ENCODE measurements at places on chromosomes 2 and 18.

DNA sequence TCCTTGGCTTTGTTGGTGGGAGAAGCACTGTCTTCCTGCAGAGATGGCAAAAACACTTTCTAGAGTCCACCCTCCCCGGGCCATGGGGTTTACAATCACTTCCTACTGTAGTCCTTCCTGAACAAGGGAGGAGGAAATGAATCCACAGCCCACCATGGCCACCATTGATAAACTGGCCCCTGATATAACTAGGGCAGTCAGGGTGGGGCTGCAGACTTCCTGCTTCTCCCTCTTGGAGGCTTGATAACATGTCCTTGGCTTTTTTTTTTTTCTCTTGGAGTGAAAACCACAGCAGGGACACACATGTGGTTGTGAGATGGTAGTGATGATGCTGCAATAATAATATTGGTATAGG, 437.8 kb downstream of the ZNF521 start:
- no peak for DNase-seq

DNA sequence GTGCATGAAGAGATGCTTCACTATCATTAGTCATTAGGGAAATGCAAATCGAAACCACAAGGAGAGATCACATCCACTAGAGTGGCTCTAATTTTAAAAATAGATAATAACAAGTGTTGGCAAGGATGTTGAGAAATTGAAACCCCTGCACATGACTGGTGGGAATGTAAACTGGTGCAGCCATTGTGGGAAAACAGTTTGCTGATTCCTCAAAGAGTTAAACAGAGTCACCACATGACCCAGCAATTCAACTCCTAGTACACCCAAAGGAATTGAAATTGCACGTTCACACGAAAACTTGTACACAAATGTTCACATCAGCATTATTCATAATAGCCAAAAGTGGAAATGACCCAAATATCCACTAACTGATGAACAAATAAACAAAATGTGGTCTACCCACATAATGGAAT, 179.5 kb downstream of the BCL2 start:
- DNase-seq: no peak

- DNase-seq: no peak
Measured at GRCh38 chr2:72035518-72036172, 112.0 kb downstream of the CYP26B1 start.

GRCh38 chr2:131038258-131039100, 54.8 kb downstream of the FAM168B start:
- no peak for DNase-seq

DNA sequence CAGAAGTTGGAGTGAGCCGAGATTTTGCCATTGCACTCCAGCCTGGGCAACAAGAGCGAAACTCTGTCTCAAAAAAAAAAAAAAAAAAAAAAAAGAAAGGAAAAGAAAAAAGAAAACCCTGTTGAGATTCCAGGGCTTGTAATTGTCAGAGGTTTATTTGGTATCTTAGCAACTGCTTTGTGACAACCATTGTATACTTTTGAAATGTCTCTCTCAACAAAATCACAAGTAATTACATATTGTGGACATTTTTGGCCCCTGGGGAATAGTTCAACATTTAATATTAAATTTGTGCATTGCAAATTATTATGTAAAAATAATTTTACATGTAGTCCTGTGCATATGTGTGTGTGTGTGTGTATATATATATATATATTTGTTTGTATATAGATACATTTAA, 270.8 kb downstream of the GALNT13 start:
- no peak for DNase-seq

DNA sequence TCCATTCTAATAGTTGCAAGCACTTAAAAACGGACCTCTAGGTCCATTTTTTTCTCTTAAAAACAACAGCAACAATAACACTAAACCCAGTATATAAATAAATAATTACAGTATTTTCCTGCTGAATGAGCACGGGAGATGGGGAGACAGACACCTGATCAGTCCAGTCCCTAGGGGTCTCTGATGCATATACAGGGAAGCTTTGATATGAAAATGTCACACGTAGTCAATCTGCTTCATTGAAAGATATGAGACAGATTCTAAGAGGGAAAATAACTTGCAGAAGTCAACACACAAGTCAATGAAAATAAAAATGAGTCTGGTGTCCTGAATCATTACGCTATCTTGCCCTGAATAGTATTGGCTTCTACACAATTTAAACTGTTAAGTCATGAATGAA, 523.3 kb upstream of the SLC8A1 start:
- DNase-seq: no peak

DNA sequence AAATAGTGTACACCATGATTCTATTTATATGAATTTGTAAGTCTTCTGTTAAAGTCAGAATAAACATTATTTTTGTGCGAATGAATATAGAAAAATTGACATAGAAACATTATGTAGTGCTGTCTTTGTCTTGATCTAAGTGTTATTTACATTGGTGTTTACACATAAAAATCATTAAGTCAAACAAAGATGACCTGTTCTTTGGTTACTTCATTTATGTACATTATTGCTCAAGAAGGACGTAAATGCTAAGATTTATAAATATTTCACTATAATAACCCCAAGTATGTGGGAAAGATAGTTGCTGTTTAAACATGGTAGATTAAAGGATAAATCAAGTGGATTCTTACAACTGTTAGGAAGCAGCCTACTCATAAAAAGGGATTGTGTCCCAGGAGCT, 536.8 kb upstream of the DSEL start:
- DNase-seq: no peak

- DNase-seq: no peak
Measured at GRCh38 chr18:25826823-25827222, 263.6 kb downstream of the SS18 start.

- no peak for DNase-seq
Measured at GRCh38 chr18:55775972-55776371, 188.0 kb upstream of the TCF4 start.

DNA sequence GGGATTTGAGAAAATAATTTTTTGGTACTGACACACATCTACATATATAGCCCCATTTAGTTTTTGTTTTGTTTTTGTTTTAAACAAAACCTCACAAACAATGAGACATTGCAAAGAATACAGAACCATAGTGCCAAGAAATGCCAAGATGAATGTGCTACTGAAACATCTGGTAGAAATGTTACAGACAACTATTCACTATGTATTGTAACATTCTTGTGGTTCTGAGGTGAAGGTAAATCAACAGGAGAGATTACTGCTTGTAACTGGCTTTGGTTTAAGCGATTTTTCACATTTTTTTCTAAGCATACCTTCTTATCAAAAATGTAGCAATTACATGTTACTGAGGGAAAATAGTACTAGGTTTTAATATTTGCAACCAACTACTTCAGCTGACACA, 281.3 kb downstream of the ZNF804A start:
- no peak for DNase-seq

DNA sequence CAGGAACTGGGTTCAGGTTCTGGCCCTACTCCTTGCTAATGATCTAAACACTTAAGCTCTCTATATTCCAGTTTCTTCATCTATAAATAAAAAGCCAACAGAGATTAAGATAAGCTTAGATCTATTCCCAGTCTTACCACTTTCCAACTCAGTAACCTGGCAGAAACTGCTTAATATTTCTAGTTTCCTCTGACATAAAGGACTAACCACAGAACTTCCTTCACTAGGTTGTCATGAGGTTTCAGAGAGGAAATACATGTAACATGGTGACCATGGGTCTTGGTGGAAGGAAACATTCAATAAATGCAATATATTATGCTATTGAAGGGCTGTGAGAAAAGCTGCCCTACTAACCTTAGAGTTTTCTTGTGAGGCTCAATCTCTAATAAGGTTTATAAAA, 114.4 kb upstream of the PDE1A start:
- DNase-seq: no peak

Measured in Jurkat, Clone E6-1 (cell line).